ENCODE measurements at places on chromosomes 7 and 10.

DNA sequence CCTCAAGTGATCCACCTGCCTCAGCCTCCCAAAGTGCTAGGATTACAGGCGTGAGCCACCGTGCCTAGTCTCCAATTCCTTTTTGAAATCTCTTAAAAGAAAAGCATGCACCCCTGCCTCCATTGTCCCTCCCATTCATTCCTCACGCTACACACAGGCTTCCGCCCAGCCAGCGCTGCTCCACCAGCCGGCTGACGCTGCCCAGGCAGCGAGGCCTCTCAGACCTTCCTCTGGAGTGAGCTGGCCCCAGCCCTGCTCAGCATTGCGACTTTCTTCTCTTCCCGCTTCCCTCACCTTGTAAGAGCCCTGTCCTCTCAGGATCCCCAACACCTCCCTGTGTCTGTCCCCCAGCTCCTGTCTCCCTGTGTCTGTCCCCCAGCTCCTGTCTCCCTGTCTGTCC, 23.6 kb downstream of the RGS10 start:
- no peak for DNase-seq

DNA sequence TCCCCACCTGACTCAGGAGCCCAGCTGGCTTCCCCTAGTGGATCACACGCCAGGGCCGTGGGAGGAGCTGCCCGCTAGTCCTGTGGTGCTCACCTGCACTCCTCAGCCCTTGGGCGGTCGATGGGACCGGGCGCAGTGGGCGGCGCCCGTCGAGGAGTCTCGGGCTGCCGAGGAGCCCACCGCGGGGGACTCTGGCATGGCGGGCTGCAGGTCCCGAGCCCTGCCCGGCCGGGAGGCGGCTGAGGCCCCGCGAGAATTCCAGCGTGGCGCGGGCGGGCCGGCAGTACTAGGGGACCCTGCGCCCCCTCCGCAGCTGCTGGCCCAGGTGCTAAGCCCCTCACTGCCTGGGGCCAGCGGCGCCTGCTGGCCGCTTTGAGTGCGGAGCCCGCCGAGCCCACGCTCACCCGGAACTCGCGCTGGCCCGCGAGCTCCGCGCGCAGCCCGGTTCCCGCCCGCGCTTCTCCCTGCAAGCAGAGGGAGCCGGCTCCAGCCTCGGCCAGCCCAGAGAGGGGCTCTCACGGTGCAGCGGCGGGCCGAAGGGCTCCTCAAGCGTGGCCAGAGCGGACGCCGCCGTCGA, 367.9 kb downstream of the TYW1 start:
- no peak for DNase-seq

- DNase-seq = no peak
Observed at GRCh38 chr7:137403353-137403695, 59.8 kb upstream of the PTN start.

DNA sequence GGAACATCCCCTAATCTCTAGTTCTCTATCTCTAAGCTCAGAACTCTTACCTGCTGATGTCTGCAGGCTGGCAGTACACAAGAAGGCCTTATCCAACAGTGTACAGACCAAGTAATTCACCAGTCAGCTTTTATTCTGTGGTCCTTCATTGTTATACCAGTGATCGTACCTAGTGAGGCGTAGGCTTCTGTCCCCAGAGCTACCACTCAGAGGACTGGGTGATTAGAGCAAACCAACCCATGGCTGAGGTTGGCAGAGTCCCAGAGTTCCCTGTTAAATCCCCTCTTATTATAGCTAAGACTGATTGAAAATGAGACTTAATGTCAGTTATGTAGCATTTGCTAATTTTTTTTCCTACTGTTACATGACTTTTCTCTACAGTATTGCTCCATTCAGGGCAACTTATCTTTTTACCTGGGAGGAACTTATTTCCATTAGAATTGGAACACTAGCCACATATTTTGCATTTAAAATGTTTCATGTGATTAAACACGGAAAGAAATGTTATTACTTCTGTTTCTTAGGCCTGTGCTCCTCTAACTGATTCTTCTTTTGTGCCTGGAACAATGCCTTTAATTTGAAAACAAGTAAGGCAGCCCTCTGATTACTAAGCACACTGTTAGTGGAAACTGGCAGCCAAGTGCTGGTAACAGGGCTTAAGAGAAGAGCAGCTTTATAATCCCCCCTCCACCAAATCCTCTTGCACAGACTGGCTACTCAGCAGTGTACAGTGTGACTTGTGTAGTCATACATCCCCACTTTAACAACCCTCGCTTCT, 127.2 kb downstream of the LRRC4 start:
- no peak for DNase-seq

- DNase-seq = no peak
Observed at GRCh38 chr7:25996006-25996408, 156.0 kb upstream of the NFE2L3 start.

GRCh38 chr10:117004227-117005025, 561 bp downstream of the SHTN1 start:
- no peak for DNase-seq

DNA sequence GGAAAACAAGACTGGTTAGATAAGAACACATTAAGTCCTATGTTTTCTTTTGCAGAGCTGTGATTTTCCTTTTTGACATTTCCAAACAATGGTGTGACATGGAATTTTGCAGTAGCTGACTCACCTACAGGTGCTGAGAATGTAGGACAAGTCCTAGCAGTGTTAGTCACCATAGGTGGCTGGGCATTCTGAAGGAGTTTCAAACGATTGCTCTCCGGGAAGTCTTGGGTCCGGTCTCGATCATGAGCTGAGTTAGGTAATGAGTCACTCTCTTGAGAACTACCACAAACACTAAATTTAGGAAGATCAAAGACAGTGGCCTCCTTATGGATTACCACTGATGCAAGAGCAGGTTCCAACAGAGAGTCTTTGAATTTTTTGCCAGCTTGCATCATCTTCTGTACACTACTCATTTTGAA, 3.6 kb downstream of the FIGNL1 start:
- no peak for DNase-seq

GRCh38 chr10:33773253-33773573, 438.7 kb upstream of the NRP1 start:
- DNase-seq = no peak

DNA sequence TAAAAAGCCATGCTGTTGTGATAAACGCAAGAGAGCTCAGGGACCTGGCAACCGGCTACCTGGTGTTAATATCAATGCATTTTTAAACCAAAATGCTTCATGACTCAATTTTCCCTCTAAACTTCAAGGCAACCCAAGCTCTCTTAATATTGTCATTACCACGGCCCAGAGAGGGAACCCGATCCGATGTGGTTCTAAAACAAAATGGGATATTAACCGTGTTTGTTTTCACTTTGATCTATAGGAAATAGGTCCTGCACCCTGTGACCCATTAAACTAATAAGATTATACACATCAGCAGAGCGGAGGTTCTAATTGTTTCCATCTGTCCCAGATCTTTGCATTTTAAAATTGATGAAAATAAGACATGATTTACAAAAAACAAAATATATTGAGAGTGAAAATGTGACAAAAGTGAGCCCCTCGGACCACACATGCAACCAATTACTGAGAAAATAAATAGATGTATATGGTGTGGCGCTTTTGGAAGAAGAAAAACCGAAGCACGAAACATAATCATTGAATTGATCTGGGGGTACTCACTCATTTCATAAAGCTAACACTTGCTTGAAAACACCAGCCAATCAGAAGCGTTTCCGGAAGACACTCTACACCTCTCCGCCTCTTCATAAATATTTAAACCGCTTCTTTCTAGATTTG, 290.3 kb upstream of the NFE2L3 start:
- no peak for DNase-seq

DNA sequence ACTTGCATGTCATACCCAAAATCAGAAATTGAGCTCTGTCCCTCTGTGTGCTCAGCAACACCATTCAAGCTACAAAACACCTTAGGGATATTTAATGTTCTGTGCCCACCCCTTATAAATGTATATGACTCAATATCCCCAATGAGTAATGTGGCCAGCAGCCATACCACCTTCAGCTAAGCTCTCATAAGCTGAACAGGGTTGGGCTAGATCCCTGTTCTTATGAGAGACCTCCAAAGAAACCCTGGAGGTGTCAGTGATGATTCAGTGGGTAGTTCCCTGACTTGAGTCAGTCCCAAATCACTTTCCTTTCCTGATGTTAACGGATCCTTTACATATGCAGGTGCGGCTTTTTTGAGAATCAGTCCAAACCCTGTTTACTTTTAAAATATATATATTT, 253.8 kb downstream of the CREB5 start:
- no peak for DNase-seq
